A549 treated with dexamethasone at 1 μM for 4 hours (cell line): ENCODE measurements at places on chromosomes 4 and X. TPM values are rescaled to one million over a fixed set of nuclear protein-coding genes. Genes with fewer than 3 reads are reported as not detected.

Gene TEX11
- total RNA-seq = not detected in 5 replicates

Gene TCEAL6
- total RNA-seq = not detected in 5 replicates

Gene TCP11X2
- total RNA-seq = not detected in 5 replicates

Gene UGT2A1
- total RNA-seq = not detected in 5 replicates

Gene ASMT
- total RNA-seq = 0.15 to 0.48 TPM (median 0.19 TPM) in 5 replicates

Gene EDA
- total RNA-seq = 0.40 to 0.87 TPM (median 0.54 TPM) in 5 replicates

Gene SSX3
- not detected in 5 replicates for total RNA-seq

Gene WDR13
- 60.8 to 87.8 TPM (median 79.6 TPM) in 5 replicates for total RNA-seq

Gene ARL9
- total RNA-seq = 0.07 TPM in 2 of 5 replicates, not detected in the others

Gene RXFP1
- total RNA-seq = not detected in 5 replicates

Gene KLB
- 0.06 to 0.27 TPM (median 0.16 TPM) in 5 replicates for total RNA-seq

Gene BST1
- total RNA-seq = 14.6 to 22.0 TPM (median 15.8 TPM) in 5 replicates

Gene CLDN2
- 5.8 to 8.3 TPM (median 7.8 TPM) in 5 replicates for total RNA-seq

Gene SMARCA5
- total RNA-seq = 19.6 to 25.3 TPM (median 24.0 TPM) in 5 replicates

Gene MORC4
- total RNA-seq = 28.4 to 37.6 TPM (median 33.5 TPM) in 5 replicates

Gene GYG2
- 3.9 to 6.0 TPM (median 4.9 TPM) in 5 replicates for total RNA-seq

Gene ACE2
- total RNA-seq = not detected in 5 replicates
